CD8-positive, alpha-beta T cell (primary cell): ENCODE measurements at places on chromosomes 16 and 17.
A peak's percentile ranks its signal among the peaks of the same experiment; 100 is the strongest.

DNA sequence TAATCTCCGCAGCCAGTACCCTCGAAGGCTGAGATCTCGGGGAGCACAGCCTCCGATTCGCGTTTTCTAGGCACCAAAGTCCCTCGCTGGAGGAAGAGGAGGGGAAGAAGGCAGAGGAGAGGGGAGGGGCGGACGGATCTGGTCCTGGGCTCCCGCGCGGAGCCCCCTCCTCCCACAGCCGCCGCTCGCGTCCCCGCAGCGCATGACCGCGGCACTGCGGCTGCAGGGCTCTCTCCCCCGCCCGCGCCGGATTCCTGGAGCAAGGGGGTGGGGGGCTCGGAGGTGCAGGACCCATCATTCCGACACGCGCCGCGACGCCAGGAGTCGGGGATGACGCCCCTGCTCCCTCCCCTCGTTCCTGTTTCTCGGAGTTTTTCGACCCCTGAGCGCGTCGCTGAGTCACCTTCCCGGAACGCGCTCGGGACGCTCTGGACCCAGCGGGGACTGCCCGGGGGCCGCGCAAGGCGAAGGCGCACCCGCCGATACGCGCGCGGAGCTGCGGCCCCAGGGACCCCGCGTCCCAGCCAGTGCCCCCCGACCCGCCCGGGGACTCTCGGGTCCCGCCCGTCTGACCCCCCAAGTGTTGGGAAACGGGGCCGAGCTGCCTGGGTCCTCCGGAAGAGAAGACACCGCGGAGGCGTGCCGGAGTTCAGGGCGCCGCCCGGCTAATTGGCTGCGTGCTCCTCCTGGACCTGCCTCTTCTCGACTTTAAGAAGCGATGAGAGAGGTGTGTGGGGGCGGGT lies 1.4 kb upstream of the SPHK1 start:
- peak; percentile 69 for DNase-seq

DNA sequence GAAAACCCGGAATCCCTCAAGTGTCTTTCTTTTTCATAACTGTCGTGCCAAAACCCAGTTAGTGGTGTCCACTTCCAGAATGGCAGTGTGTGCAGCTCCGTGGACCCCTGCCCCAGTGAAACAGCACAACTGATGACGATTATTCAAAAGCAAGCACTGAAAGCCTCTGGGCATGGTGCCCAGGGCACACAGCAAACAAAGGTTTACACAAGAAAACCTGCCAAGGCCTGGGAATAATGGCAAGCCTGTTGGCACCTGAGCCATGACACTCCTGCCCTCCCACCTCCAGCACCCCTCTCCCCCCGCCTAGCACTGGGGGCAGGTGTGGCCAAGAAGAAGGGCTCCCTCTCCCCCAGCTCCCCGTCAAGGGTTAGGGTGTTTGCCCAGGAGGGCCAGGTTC lies 2.8 kb downstream of the PKMYT1 start:
- DNase-seq: no peak

- no peak for DNase-seq
These were observed at the start of gene KRTAP4-6 for GRCh38 chr17:41140360-41141131. Gene KRTAP4-6, minus strand, starts transcription at chr17:41140544. Its CDS starts 57 bp downstream, at chr17:41140487.

GRCh38 chr16:29198231-29198630 lies 208.3 kb downstream of the NPIPB11 start:
- no peak for DNase-seq

DNA sequence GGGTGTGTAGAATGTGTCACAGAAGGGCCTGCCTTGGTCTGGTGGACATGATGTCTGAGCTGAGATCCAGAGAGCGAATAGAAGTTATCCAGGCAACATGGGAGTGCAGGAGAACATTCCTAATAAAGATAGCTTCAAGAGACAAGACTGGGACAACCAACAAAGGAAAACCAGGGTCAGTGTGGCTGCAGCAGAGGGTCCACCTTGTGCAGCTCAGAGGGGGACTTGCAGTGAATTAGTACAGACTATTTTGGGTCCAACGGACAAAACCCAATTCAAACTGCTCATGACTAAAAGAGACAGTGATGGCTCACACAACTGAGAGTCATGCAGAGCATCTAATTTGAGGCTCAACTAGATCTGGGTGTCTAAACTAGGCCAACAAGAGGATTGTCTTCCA lies 192.1 kb downstream of the CBLN1 start:
- no peak for DNase-seq

GRCh38 chr17:16551878-16552636 lies 16.9 kb downstream of the ZNF287 start:
- DNase-seq: no peak

GRCh38 chr17:76200354-76200753 lies 39.9 kb downstream of the RNF157 start:
- DNase-seq: no peak

GRCh38 chr16:30023586-30023985 lies 588 bp downstream of the C16orf92 start:
- no peak for DNase-seq

GRCh38 chr17:71535321-71535720 lies 585.5 kb upstream of the SOX9 start:
- no peak for DNase-seq

DNA sequence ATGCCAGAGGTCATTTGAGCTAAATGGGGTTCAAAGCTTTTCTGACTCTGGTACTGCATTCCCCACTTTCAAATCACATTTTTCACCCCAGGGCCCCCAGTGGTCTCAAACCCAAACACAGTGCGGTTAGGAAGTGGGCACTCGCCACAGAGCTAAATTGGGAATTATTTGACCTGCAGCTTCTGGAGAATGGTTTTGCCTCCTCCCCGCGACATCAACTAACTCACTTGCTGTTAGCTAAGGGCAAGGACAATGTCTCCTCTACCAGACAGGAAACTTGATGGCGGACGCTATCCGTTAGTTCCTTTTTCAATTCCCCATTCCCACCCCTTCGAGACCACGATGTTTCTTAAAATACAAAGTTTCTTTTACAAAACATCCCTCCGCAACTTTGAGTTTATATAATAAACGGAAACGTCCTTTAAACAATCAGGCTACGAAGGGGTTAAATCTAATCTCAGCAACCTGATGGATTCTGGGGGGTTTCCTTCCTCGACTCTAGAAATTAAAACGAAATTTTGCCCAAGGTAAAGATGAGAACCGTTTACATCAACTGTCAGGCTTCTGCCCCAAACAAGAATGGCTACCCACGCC lies 500 bp upstream of the KAT7 start:
- DNase-seq: peak; percentile 36
